Smooth muscle cell of the pulmonary artery (primary cell): ENCODE measurements at places on chromosomes 4 and X. TPM values are rescaled to one million over a fixed set of nuclear protein-coding genes. Genes with fewer than 3 reads are reported as not detected.

The ABCD1 gene
- total RNA-seq: 19.7 and 28.3 TPM in 2 replicates

The DMD gene
- total RNA-seq: 25.6 and 33.7 TPM in 2 replicates

The CTAG1B gene
- total RNA-seq: not detected in 2 replicates

The CD40LG gene
- not detected in 2 replicates for total RNA-seq

The ODAPH gene
- not detected in 2 replicates for total RNA-seq

The EOLA2 gene
- 19.0 and 22.9 TPM in 2 replicates for total RNA-seq

The TMPRSS11D gene
- total RNA-seq: not detected in 2 replicates

The PGAM4 gene
- not detected in 2 replicates for total RNA-seq

The TCEAL6 gene
- total RNA-seq: not detected in 2 replicates

The EBP gene
- 19.4 and 23.3 TPM in 2 replicates for total RNA-seq

The HNRNPDL gene
- total RNA-seq: 95.5 and 120 TPM in 2 replicates

The FATE1 gene
- not detected in 2 replicates for total RNA-seq

The CXCL6 gene
- total RNA-seq: 19.6 and 184 TPM in 2 replicates

The PLK4 gene
- total RNA-seq: 2.4 and 4.4 TPM in 2 replicates

The BANK1 gene
- 0.13 and 0.30 TPM in 2 replicates for total RNA-seq

The NUDT10 gene
- 1.2 TPM in 2 replicates for total RNA-seq

The CDX4 gene
- total RNA-seq: not detected in 2 replicates

The HS3ST1 gene
- 0.65 and 0.86 TPM in 2 replicates for total RNA-seq

The HTR2C gene
- total RNA-seq: not detected in 2 replicates

The TCEAL7 gene
- total RNA-seq: 19.9 and 31.7 TPM in 2 replicates

The ZDHHC9 gene
- total RNA-seq: 30.3 and 41.4 TPM in 2 replicates

The PRRG3 gene
- not detected in 2 replicates for total RNA-seq

The NUDT11 gene
- 8.1 and 10.2 TPM in 2 replicates for total RNA-seq

The DAPP1 gene
- not detected in 2 replicates for total RNA-seq

The CPLX1 gene
- total RNA-seq: not detected in 2 replicates

The TCEAL2 gene
- total RNA-seq: 0.23 TPM in 1 of 2 replicates, not detected in the other

The IL9R gene
- not detected in 2 replicates for total RNA-seq

The TRIM2 gene
- 34.1 and 49.1 TPM in 2 replicates for total RNA-seq

The SMIM10L2A gene
- 0.79 and 0.91 TPM in 2 replicates for total RNA-seq

The EFHC2 gene
- total RNA-seq: 0.07 and 0.13 TPM in 2 replicates
